LoVo (cell line): ENCODE measurements at places on chromosomes 13 and 19.

DNA sequence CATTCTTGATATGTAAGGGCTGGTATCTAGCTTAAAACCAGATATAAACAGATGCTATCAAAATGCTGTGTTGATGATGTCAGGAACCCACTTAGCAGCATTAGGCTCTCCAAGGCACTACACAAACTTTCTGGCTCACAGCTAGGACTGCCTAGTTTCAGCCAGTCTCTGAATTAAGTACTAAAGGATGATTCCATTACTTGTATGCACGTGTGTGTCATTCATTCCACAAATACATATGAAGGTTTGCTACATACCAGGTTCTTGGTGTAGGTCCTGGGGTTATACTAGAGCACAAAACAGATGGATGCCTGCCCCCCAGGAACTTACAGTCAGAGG lies 151.5 kb downstream of the RGCC start:
- no peak for DNase-seq

DNA sequence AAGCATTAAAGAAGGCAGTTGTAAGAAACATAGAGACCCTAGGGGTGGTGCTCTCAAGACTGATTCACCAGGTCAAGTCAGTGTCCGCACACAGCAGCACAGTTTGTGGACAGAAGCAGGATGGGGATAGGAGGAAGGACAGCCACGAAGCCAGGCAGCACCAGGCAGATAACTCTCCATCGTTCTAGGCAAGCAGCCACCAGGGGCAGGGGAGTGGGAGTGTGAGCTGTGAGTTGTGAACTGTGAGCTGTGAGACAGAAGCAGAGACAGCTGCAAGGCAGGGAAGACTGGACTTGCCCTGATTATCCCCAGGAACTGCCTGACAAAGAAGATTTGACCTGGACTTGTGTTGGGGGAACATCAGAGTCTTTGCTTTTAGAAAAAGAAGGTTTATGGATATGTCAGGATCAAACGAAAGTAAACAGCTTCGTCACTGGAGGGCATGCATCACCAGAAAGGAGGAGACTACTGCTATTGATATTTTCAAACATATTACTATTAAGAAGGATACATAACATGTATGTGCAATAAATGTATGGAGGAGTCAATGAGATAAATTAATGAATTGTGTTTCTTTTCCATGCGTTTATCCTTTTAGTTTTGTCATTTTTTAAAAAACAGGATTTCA lies 286.1 kb downstream of the IRS2 start:
- DNase-seq: no peak

GRCh38 chr13:88675347-88675996 lies 1004.3 kb downstream of the SLITRK5 start:
- DNase-seq: no peak

- DNase-seq: no peak
These were observed 251.3 kb downstream of the MAB21L1 start for GRCh38 chr13:35225159-35225558.

DNA sequence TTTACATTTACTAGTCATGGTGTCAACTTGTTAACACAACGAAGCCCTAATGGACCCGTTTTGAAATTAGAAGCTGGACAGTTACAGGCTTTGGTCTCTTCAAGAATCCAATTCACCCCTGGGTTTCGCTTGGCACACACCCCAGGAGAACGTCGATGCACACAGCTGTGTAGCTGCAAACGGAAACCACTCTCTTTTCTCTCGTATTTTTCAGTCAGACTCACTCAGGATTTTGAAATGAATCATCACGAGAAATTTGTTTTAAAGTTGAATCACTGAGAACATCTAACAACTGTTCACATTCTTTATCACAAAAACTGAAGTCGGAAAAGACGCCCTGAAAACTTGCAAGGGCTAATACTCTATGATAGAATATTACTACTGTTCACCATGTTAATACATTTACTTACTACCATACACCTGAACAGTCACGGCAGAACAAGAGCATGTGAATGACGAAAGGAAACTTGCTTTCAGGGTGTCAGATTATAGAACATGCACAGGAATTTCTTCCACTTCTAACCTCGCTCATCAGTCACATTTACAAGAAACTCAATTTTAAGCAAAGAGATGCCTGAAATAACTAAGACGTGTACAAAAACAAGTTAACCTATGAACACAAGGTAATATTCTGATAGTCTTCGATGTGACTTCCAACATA lies 4.7 kb downstream of the PNMA8A start:
- no peak for DNase-seq

GRCh38 chr13:39144941-39145533 lies 106.8 kb downstream of the NHLRC3 start:
- DNase-seq: peak; percentile 34

DNA sequence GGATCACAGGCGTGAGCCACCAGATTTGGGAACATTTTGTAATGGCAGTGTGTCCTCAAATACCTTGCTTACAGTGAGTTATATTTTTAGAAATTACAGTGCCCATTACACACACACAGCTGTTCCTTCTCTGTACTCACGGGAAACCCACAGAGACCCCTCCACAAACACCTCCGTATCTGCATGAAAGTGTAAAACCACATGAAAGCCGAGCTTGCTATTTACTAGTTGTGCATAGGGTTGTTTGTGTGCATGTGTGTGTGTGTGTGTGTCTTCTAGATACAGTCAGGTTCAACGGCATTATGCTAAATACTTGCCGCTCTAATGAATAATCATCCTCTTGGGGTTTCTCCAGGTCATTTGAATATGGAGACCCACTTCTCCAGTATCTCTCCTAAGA lies 22.3 kb upstream of the LILRA2 start:
- no peak for DNase-seq

DNA sequence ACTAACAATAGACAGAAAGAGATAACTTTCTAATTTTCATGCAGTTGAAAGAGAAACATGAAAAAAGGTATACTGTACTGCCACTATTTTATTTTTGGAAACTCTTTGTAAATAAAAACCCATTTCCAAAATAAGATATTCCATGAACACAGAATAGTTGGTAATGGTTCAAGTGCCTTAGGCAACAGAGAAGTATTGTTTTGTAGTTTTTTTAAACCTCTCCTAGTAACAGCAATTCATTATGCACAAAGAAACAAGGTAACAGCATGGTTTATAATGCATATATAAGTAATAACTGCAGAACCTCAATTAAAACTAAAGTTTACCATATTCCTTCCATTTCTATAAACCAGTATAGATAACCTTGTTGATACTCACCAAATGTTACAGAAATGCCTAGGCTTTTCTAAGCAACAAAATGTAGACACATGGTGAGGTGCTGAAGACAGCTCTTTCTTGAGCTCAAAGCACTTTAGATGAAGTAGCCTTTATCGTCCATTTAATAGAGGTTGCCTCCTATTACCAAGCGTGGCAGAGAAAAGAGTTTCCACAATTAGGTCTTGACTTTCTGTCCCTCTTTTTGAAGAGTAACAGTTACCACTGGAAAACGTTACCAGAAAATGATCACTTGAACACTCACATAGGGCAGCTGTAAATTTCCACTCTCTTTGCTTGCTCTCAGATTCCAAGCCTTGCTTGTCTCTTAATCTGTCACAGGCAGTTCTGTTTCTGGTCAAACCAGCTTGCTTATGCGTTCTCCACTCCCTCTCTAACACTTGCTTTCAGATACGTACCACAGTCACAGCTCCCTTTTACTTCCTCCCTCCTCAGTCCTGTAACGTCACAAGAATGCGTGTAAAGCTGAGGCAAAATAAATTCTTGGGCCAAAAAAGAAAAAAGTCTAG lies 42.9 kb downstream of the CAB39L start:
- DNase-seq: no peak

DNA sequence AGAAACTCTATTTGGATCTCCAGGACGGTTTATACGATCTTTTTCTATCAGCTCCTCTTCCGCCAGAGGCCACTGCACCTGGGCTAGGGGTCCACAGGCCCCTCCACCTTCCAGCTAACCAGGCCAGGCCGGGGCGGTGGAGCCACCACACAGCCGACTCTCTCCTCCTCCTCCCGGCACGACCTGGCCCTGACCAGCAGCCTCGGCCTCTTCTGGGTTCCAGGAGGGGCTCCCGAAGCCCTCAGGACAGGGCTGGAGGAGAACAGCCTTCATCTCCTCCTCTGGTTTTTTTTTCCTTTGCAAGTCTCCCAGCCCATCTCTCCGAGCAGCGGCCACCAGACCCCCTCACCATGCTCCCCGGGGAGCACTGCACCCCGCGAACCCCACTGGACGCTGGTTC lies 17.1 kb downstream of the DPF1 start:
- DNase-seq: no peak

DNA sequence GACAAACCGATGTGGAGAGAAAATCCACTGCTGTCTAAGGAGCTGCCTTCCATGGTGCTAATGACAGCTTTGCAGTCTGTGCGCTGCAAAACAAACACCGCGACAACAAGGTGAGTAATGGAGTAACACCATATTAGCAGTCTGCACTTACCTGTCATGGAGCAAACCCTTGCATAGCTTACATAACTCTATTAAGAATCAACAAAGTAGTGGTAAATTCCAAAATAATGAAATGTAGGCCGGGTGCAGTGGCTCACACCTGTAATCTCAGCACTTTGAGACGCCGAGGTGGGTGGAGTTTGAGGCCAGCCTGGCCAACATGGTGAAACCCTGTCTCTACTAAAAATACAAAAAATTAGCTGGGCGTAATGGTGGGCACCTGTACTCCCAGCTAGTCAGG lies 56.2 kb downstream of the PARP4 start:
- no peak for DNase-seq

GRCh38 chr13:49376121-49376520 lies 67.7 kb downstream of the CAB39L start:
- DNase-seq: no peak

DNA sequence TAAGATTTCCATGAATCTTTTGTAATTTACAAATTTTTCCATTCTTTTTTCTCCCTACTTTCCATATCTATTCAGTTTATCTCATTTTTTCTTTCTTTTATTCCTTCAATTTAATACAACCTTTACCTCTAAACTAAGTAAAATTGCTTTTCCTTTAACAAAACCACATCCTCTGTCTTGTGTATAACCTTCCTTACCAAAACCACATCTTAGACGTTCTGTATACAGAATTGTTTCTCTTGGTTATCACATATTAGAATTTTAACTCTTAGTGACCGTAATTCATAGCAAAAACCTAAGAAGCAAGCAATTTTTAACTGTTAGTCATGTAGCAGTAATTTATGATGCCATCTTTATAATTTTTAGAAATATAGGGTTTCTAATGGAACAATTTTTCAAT lies 15.0 kb downstream of the PPP5C start:
- DNase-seq: no peak

GRCh38 chr19:3573858-3574637 lies 1.3 kb downstream of the HMG20B start:
- peak; percentile 90 for DNase-seq

- no peak for DNase-seq
These were observed 390.5 kb upstream of the PCDH9 start for GRCh38 chr13:67620665-67621064.

- no peak for DNase-seq
These were observed 119.2 kb downstream of the CCNA1 start for GRCh38 chr13:36551445-36551844.

DNA sequence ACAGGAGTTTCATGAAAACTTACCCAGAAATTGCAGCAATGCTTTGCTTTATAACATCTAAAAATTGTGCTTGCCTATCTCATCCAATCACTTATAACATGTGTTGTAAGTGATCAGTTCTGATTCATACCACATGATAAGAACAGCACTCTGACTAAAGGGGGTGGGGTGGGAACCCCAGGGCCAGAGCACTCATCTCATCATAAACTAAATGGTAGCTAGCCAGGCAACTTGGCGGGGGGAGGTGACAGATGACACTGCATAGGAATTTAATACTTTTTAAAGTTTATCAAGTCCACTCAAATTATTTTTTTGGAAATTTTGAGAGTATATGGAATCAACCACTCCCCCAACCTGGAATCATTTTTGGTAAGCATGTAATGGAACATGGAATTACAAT lies 42.1 kb downstream of the FOXO1 start:
- no peak for DNase-seq

GRCh38 chr13:50126993-50127725 lies 111.9 kb downstream of the KCNRG start:
- DNase-seq: no peak

GRCh38 chr13:78137404-78138142 lies 218.9 kb upstream of the EDNRB start:
- peak; percentile 66 for DNase-seq

- no peak for DNase-seq
These were observed 109.2 kb upstream of the UBL3 start for GRCh38 chr13:29959603-29960002.

GRCh38 chr13:21395953-21396352 lies 63.1 kb downstream of the ZDHHC20 start:
- DNase-seq: no peak

DNA sequence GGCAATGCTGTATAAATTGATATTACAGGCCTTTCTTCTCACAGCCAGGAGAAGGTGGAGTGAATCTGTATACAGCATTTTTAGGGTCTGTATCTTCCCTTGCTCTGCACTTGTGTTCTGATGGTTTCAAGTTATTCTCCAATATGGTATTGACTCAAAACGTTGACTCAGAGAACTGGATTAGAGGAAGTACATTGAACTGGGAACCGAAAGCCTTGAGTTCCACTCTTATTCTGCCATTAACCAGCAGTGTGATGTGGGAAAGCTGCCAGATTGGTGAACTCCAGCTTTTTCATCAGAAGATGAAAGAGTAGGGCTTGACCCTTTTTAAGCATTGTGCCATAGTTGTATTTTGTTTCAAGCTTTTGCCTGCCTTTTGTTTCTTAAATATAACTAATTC lies 167.7 kb downstream of the SPRY2 start:
- DNase-seq: no peak

- no peak for DNase-seq
These were observed 349 bp downstream of the BCL2L12 start for GRCh38 chr19:49666120-49666444.

DNA sequence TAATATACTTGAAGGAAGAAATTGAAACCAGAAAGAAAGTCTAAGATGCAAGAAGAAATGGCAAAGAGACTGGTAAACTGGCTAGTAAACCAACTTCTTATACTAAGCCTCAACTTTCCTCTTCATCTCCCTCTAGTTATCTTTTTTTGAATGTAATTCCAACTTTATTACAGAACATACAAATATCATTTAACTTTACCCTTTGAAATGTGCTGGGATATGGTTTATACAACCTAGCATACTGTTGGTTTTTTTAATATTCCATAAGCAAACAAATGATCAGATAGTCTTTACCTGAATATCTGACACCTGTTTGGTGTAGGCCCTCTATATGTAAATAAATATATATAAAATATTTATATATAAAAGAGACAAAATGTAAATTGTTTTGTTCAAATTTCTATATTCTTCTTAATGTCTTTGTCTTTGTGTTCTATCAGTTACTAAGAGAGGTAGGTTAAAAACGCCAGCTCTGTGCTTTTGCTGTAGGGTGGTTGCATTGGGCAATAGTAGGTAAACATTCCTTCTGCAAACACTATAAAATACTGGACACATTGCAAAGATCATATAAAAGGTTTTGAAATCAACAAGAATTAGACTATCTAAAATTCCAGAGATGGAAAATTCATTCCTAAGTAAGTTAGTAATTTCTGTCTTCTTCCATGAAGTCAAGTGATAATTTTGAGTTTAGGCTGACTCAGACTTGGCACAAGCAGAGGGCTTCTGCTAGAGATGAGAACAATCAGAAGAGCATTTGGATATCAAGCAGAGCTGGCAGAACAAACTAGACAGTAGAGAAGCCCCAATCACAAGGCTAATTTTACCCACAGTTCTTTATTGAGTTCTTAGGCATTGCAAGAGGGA lies 383.3 kb downstream of the RFC3 start:
- no peak for DNase-seq
